ENCODE measurements at places on chromosomes 5 and 9.

GRCh38 chr5:135759149-135759784 lies 75.2 kb upstream of the SLC25A48 start:
- DNase-seq: no peak

DNA sequence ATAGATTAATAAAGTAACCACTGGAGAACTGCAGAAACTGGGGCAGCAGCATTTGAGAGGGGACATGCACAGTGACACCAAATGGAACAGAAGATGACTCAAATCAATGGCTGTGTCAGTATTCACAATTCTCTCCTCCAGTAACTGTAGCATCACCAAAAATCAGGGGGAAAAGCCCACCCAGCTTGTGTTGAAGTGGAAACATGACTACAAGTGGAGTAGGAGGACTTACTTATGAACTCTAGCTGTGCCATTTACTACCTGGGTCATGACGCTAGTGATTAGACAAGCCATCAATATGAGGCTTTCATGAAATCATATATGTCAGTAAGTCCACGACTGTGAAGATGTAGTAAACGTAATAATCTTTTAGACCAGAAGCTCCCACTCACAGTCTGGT lies 199.8 kb upstream of the PTGER4 start:
- no peak for DNase-seq

DNA sequence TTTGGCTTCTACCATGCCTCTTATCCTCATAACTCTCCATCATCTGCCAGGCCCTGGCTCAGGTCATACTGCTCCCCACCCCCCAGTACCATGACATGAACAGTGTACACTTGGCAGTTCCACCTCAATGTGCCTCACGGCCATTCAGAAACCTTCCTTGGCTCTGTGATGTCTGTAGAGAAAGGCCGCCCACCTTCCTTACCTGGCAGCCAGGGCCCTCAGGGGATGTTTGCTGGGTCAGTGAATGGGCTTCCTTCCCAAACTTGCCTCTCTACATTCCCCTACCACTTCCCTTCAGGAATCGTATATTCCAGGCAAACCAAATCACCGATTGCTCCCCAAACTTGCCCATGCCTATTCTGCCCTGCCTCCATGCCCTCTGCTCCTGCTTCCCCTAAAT lies 101.1 kb downstream of the PSD2 start:
- DNase-seq: no peak

- DNase-seq: no peak
Observed at GRCh38 chr9:136691316-136692184, 4.3 kb upstream of the AGPAT2 start.

DNA sequence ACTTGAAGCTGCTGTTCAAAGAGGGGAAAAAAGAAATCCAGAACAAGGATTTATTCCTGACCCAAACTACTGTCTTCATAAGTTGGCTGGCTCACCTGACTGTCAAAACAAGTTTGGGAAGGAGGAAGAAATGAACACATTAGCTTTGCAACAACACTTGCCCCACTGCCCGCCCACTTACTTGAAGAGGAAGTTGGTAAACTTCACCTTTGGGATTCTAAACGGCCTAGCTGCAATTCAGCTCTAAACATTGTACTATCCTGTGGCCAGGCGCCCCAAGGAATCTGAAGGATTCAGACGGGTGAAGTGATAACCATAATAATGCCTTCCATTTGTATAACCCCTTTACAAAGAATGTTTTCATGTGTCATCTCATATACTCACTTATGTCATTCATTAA lies 199.4 kb downstream of the ARRDC3 start:
- no peak for DNase-seq

DNA sequence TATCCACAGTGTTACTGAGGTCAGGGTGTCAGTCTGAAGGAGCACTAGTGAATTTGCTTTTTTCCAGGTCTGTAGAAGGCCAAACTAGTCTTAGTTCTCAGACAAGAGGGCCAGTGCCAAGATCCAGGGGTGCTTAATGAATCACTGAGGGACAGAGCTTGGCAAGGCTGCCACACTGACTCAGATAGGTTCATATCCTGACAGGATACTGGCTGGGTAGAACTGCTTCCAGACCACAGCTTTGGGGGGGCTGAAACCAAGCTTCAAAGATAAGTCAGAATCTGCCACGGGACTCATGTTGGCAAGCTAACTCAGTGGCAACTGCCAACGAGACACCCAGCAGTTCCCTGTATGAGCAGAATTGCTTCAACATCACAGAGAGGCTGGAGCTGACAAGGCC lies 1125.4 kb downstream of the EFNA5 start:
- DNase-seq: no peak

DNA sequence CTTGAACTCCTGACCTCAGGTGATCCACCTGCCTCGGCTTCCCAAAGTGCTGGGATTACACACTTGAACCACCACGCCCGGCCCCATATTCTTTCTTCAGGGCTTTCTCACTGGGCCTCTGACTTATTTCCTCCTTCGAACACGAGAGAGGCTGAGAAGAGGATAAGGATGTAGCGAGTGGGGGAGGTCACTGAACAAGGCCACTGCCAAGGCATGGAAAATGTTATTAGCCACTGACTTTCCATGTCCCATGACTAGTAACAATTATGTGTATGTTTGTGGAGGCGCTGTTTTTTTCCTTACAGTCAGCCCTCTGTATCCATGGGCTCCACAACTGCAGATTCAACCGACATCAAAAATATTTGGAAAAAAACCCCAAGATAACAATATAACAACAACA lies 12.3 kb upstream of the FCHSD1 start:
- DNase-seq: no peak

GRCh38 chr9:127096208-127096607 lies 26.2 kb downstream of the ANGPTL2 start:
- no peak for DNase-seq

GRCh38 chr5:108003178-108003577 lies 332.4 kb upstream of the EFNA5 start:
- DNase-seq: no peak

- peak; percentile 16 for DNase-seq
Observed at GRCh38 chr5:155394727-155395126, 381.2 kb downstream of the KIF4B start.

- no peak for DNase-seq
Observed at GRCh38 chr5:55610542-55610941, 75.8 kb upstream of the PLPP1 start.

- DNase-seq: no peak
Observed at GRCh38 chr5:59829386-59829785, 64.1 kb downstream of the PDE4D start.

- no peak for DNase-seq
Observed at GRCh38 chr9:88691811-88692210, 156.8 kb downstream of the NXNL2 start.

All from NCI-H2081 (cell line).